Fibroblast of lung (primary cell): ENCODE measurements at places on chromosomes 2 and 18.

DNA sequence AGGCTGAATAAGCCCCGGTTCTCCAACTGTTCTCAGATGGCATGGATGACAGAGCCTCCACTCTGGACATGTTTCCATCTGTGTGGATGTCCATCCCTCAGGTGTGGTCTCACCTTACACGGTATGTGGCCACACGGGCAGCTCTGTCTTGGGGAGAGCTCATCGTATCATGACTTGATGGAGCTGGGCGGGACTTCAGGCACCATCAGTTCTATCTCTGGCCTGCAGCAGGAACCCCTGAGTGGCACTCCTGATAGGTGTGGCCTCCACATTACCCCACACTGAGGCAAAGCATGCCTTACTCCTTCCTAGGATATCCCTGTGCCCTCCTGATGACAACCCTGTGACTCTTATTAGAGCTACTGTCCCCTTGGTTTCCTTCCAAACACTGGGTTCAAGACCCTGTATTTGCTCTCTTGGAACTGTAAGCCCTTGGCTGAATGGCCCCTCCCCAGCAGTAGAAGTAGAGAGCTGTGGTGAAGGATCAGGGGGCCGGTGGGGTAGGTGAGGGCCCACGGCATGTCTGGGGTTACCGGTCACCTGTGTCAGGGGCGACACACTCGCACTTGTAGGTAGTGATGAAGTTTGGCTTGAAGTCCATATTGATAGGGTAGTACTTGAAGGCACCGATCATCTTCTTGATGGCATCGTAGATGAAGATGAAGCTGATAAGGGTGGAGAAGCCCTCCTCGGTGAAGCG is 48.2 kb downstream of the MTHFD2 start:
- no peak for DNase-seq

GRCh38 chr2:40937284-40937683 is 485.4 kb upstream of the SLC8A1 start:
- no peak for DNase-seq

DNA sequence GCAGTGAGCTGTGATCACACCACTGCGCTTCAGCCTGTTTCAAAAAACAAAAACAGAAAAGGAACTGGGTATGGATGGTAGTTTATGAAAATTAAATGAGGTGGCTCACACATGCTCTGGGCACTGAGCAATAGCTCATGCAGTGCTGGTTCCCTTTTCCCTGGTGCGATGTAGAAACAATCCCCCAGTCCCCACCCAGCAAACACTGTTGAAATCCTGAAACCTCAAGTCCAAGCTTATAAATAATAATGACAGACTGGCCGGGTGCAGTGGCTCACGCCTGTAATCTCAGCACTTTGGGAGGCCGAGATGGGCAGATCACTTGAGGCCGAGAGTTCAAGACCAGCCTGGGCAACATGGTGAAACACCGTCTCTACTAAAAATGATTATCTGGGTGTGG is 55.4 kb upstream of the SMAD2 start:
- DNase-seq = no peak

GRCh38 chr18:11002277-11002676 is 147.1 kb downstream of the PIEZO2 start:
- no peak for DNase-seq

DNA sequence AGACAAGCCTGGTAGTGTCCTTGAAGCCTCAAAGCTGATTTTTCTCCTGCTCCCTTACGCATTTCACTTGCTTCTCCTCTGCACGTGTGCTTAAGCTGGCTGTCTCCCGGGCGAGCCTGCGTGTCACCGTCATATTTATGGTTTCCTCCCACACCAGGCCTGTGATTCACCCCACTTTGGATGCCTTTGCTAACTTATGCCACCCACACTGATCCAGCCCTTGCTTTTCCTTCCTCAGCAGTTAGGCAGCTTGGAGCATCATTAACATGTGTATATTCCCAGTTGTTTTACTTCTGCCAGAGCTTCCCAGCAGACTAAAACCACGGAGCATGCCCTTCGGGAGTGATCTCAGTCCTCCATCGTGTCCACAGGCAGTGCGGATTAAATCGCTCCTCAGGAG is 2.2 kb downstream of the ST3GAL5 start:
- DNase-seq = peak; percentile 76

GRCh38 chr2:190467575-190468083 is 59.5 kb downstream of the MFSD6 start:
- DNase-seq = peak; percentile 42

- no peak for DNase-seq
Observed at GRCh38 chr18:48918660-48919456, 31.9 kb downstream of the SMAD7 start.

- peak; percentile 46 for DNase-seq
Observed at GRCh38 chr2:216632952-216633615, at the start of gene IGFBP2. IGFBP2 (plus strand) TSS chr2:216633420; CDS start chr2:216633524, 104 bp downstream.
